ENCODE measurements at places on chromosomes 16 and 17.

GRCh38 chr16:87833548-87833947 is 35.8 kb downstream of the SLC7A5 start:
- no peak for DNase-seq

DNA sequence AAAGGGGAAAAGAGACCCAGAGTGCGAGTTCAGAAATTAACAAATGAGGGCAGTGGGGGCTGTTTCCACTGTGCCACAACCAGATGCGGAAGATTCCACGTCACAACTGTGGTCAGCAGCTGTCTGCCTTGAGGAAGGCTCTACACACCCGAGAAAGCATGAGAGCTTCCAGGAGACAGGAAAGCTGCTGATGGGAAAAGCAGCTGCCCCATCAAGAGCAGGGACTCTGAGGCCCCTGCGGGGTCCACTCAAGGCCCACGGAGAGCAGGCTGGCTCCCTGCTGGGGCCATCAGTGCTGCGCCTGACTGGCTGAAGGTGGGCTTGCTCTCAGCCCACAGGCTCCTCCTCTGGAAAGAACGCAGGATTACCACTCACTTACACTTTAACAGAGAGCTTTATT is 14.8 kb upstream of the TRAP1 start:
- no peak for DNase-seq

- no peak for DNase-seq
These were observed 57.9 kb downstream of the RTN4RL1 start for GRCh38 chr17:1967213-1967612.

- DNase-seq = no peak
These were observed 37.8 kb upstream of the RASD1 start for GRCh38 chr17:17533901-17534441.

- peak; percentile 64 for DNase-seq
These were observed at the start of the genes PTRH2 and VMP1 for GRCh38 chr17:59707149-59707970. Gene PTRH2 (minus strand): TSS chr17:59707430. CDS start chr17:59697978, 9,452 bp downstream. Gene VMP1 (plus strand): TSS chr17:59707654. CDS start chr17:59731447, 23,793 bp downstream.

DNA sequence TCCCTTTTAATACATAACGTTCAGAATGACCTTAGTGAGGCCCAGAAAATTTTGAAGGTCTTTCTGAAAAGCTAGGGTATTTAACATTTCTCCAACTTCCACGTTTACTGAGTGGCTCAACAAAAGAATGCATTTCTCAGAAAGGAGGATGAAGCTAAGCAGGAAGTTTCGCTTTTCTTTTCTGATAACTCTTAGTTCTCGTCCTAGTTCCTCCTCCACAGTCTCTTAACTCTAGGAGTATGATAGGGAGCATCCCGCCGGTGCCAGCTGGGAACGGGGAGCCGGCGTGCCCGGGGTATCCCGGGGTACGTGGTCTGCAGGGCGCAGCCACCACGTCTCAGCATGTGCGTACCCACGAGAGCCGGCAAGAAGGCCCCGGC is 363 bp downstream of the KARS1 start:
- DNase-seq = no peak

GRCh38 chr16:85369741-85370528 is 243.2 kb upstream of the GSE1 start:
- peak; percentile 8 for DNase-seq

- DNase-seq = no peak
These were observed 6.8 kb upstream of the ADCY7 start for GRCh38 chr16:50259334-50260205.

GRCh38 chr17:78820841-78821240 is 19.8 kb downstream of the USP36 start:
- DNase-seq = no peak

DNA sequence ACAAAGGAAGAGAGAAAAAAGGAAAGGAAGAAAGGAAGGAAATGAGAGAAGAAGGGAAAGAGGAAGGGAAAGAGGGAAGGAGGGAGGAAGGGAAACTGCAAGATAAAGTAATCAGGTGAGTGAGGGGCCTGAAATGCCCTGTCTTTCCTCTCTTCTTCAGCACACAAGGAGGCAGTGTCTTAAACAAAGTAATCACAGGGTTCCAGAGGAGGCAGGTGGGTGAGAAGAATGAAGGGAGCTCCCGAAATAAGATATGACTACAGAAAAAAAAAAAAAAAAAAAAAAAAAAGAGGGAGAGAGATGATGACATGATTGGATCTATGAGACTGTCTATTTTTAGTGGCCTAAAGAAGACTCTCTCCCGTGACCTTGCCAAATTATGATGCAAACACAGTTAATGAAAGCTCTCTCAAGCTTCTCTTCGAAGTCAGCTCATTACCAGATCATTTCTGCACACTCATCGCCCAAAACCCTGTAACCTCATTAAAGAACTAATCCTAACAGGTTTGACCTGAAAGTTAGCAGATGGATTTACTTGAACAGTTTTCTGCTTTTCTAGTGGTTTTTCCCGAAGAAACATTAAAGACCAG is 53.6 kb downstream of the CDH11 start:
- DNase-seq = no peak

GRCh38 chr17:74862108-74862901 is 2.6 kb upstream of the GRIN2C start:
- DNase-seq = peak; percentile 52

DNA sequence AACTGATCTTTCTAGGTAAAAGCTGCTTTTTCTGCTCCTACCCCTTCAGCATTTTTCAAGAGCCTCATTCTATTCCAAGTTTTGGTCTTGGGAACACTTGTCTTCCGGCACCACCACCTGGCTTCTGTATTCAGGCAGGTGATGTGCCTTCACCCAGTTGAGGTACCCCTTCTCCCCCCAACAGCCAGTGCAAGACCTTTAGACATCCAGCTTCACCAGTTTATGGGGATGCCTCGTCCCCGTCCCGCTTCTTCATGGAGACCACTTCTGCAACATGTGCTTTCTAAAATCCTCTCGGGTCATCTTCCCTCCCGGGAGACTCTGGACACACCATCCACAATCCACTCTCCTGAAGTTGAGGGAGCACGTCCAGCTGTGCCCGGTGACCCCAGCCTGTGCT is 69.9 kb downstream of the SRCIN1 start:
- DNase-seq = no peak

DNA sequence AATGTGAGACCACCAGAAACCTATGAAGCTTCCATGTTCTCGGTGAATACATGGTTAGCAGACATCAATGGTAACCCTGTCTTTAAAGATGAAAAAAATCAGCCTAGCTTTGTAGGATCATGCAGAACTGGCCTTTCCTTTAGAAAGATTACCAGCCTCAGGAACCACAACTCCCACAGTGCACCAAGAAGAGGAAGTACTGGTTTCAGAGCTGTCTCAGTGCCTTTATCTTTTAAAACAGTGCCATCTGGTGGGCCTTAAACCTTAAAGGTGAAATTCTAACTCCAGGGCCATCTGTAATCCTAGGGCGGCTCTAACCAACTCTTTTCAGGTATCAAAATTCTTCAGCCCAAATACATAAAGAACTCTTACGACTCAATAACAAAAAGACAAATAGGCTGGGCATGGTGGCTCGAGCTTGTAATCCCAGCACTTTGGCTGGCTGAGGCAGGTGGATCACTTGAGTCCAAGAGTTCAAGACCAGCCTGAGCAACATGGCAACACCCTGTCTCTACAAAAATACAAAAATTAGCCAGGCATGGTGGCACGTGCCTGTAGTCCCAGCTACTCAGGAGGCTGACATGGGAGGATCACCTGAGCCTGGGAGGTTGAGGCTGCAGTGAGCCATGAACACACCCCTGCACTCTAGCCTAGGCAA is 5.4 kb downstream of the ATPAF2 start:
- no peak for DNase-seq

DNA sequence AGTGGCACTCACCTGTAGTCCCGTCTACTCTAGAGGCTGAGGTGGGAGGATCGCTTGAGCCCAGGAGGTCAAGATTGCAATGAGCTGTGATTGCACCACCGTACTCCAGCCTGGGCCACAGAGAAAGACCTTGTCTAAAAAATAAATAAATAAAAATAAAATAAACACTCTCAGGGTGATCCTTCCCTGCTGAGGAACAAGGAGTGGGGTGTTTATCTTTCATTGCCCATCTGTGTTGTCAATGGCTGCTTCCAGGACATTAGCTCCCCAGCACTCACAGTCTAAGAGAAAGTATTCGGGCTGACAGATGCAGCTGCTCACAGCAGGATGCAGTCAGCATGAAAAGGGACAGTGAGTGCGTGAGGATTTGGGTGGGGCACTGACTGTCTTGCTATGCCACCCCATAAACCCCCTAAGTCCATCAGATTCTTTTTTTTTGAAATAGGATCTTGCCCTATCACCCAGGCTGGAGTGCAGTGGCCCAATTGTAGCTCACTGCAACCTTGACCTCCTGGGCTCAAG is 31.3 kb upstream of the RBBP6 start:
- no peak for DNase-seq

DNA sequence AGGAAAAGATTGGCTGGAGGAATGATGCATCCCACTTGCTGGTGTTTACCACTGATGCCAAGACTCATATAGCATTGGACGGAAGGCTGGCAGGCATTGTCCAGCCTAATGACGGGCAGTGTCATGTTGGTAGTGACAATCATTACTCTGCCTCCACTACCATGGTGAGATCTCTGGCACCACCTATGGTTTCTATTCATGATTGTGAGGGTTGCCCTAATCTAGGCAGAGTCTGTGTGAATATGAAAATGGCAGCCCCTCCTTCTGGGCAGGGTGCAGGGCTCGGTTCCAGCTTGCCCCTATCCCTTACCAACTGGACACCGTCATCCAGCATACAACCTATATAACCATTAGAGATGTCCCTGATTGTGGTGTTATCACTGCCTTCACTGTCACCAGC is 33.4 kb downstream of the ITGB3 start:
- no peak for DNase-seq

DNA sequence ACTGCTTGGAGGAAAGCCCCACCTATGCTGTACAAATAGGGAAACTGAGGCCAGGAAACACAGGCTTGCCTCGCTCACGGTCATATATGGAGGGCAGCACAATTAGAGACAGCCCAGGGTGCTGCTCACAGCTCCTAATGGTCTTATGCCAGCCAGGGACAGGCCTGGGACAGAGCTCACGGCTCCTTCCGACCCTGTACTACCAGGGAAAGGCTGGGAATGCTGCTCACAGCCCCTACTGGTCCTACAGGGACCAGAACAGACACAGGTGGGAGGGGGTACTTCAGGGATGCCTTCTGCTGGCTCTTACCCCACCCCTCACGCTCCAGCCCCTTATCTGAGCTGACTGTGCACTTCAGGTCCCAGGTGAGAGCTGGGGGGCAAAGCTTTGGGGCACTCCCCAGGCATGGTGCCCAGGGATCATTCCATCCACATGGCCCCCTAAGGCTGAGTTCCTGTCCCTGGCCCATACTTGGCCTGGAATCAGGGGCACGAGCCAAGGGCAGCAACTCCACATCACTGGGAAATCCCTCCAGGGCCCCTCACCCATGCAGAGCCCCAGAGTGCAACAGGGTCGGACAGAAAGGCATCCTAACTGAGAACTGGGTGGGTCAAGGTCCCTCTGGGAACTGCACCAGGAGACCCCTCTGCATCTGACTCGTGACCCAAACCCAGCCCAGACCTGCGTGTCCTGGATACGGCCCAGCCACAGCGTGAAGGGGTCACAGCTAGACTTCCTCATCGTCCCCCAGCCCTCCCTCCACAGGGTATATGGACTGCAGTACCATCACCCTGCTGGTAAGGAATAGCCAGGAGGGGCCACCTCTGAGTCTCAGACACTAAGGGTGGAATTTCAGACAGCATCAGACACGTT is 5.9 kb downstream of the RHBDF1 start:
- no peak for DNase-seq

- DNase-seq = no peak
These were observed 9.6 kb downstream of the SDK2 start for GRCh38 chr17:73634629-73635028.

GRCh38 chr17:45437465-45438283 is 5.0 kb upstream of the ARHGAP27 start:
- no peak for DNase-seq

- no peak for DNase-seq
These were observed 158.2 kb upstream of the MAF start for GRCh38 chr16:79758615-79759346.

DNA sequence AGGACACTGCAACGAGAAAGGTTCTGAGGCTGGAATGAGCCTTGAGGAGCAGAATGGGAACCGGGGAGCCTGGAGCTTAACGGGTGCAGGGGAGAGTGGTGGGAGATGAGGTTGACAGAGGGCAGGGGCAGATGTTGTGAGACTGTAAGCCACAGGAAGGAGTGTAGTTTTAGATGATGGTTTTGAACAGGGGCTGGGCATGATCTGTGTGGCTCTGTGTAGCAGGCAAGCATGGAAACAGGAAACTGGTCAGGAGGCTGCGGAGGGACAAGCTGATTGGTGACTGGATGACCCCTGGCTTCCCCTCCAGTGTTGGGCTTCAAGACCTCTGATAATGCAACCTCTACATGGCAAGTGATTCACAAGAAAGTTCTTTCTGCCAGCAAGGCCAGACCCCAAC is 1.4 kb upstream of the CNGB1 start:
- no peak for DNase-seq

Measured in activated T-helper 1 cell treated with anti-CD3 and anti-CD28 coated beads, Interleukin-2, amount 50 U/mL, for 16 hours (primary cell).